ENCODE measurements at places on chromosomes 11 and 22. TPM values are rescaled to one million over a fixed set of nuclear protein-coding genes. Genes with fewer than 3 reads are reported as not detected.

The PNPLA3 gene
- 0.45 TPM for total RNA-seq

The C11orf42 gene
- total RNA-seq: not detected

The PARVG gene
- total RNA-seq: 241 TPM

The FOLR3 gene
- total RNA-seq: not detected

The CECR2 gene
- total RNA-seq: 0.06 TPM

The MRGPRX4 gene
- total RNA-seq: not detected

The UBQLN3 gene
- total RNA-seq: 0.17 TPM

The CYB5R2 gene
- total RNA-seq: 1.4 TPM

The OR8G1 gene
- total RNA-seq: not detected

The KCNJ5 gene
- 0.17 TPM for total RNA-seq

The NUDT8 gene
- 10.9 TPM for total RNA-seq

The SCGB1C1 gene
- not detected for total RNA-seq

The KRTAP5-2 gene
- not detected for total RNA-seq

The HTR3B gene
- not detected for total RNA-seq

The DCDC1 gene
- total RNA-seq: not detected

The GGTLC3 gene
- not detected for total RNA-seq

The KDM4E gene
- total RNA-seq: not detected

The ATL3 gene
- total RNA-seq: 38.1 TPM

The RAG1 gene
- 0.34 TPM for total RNA-seq

The KRTAP5-1 gene
- total RNA-seq: not detected

The NRIP3 gene
- 2.0 TPM for total RNA-seq

The RAG2 gene
- total RNA-seq: not detected

The PGM2L1 gene
- total RNA-seq: 10.5 TPM

The MUC15 gene
- not detected for total RNA-seq

The LARGE2 gene
- 2.5 TPM for total RNA-seq

The CTSF gene
- 14.2 TPM for total RNA-seq

The APOBEC3H gene
- 75.5 TPM for total RNA-seq

The ZC3H12C gene
- 0.28 TPM for total RNA-seq

The RPS3 gene
- total RNA-seq: 3,289 TPM

Data from activated naive CD8-positive, alpha-beta T cell treated with anti-CD3 and anti-CD28 coated beads, Interleukin-2, amount 10 ng/mL, durations not matched to agents 7 days and 5 days (primary cell).